Panc1 (cell line): ENCODE measurements at places on chromosomes 12 and 14.

DNA sequence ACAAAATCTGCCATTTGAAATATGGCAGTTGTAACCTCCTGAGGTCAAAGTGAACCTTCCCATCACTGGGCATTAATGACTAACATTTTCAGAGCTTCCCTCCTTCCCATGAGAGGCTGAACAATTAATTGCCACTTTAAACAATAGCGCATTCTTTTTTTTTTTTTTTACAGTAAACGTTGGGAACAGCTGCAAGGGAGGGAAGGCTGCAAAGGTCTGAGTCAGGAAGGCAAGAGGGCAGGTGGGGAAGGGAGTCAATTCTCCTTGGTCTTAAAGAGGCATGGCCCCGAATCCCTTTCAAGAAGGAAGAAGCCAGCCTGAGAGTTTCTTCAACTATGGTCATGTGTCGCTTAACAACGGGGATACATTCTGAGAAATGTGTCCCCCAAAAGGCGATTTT is 41.0 kb upstream of the PLEKHG3 start:
- no peak for DNase-seq

DNA sequence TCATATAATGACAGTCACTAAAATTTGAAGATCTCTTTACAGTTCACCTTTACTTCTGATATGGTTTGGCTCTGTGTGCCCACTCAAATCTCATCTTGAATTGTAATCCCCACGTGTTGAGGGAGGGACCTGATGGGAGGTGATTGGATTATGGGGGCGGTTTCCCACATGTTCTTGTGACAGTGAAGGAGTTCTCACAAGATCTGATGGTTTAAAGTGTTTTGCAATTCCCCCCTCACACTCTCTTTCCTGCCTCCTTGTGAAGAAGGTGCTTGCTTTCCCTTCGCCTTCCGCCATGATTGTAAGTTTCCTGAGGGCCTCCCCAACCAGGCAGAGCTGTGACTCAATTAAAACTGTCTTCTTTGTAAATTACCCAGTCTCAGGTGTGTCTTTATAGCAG is 27.3 kb upstream of the CD9 start:
- no peak for DNase-seq

GRCh38 chr12:91052026-91052425 is 5.8 kb downstream of the KERA start:
- no peak for DNase-seq

DNA sequence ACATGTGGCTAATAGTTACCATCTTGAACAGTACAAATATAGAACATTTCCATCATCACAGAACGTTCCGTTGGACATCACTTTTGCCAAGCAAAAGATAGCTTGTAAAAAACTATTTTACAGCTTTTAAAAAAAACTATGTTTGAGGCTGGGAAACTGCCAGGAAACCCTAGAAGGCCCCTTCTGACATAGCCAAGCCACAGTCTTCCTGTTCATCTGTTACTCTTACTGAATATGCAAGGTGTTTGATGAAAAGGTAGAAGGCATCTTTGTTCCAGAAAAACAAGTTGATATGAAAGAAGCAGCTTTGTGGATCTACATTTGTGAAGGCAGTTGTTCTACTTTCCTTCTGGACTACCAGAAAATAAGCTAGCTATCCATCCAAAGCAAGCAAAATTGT is 23.6 kb upstream of the WNK1 start:
- DNase-seq, result no peak

GRCh38 chr14:70254476-70254961 is 65.8 kb upstream of the SLC8A3 start:
- no peak for DNase-seq

DNA sequence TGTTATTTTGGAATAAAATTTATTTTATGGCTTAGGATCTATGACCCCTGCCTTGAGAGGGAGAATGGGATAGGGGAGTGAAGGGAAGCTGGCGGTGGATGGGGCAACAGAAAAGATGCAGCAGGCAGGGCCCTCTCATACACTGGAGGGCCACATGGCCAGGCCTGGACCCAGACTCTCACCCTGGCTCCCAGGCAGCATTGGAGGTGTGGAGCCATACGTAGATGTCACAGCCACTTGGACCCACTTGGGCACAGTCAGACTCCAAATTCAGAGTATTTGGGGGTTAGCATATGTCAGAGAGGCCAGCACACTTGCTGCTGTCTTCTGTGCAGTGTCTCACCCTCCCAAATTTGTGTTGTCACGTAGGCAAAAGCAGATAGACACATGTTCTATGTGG is 6.5 kb downstream of the NAB2 start:
- no peak for DNase-seq

GRCh38 chr12:1916371-1917171 is 1.9 kb downstream of the CACNA2D4 start:
- no peak for DNase-seq

GRCh38 chr14:36807727-36808126 is 146.1 kb downstream of the PAX9 start:
- no peak for DNase-seq

DNA sequence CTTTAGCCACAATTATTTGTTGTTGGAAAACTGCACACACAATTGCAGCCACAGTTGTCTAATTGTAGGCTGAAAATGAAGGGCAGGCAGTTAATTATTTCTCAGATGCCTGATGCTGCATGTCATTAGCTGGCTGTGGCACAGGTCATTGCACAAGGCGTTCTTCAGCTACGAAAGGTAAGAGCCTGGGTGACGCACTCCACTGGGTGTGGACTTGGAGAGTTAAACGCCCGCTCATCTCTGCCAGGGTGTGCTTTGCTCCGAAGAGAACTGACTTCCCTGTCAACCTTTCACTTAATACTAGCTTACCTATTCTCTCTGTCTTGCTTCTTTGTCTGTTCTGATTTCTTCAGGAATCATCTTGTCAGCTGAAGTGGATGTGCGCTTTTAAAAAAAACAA is 91.4 kb upstream of the CPM start:
- DNase-seq, result no peak

DNA sequence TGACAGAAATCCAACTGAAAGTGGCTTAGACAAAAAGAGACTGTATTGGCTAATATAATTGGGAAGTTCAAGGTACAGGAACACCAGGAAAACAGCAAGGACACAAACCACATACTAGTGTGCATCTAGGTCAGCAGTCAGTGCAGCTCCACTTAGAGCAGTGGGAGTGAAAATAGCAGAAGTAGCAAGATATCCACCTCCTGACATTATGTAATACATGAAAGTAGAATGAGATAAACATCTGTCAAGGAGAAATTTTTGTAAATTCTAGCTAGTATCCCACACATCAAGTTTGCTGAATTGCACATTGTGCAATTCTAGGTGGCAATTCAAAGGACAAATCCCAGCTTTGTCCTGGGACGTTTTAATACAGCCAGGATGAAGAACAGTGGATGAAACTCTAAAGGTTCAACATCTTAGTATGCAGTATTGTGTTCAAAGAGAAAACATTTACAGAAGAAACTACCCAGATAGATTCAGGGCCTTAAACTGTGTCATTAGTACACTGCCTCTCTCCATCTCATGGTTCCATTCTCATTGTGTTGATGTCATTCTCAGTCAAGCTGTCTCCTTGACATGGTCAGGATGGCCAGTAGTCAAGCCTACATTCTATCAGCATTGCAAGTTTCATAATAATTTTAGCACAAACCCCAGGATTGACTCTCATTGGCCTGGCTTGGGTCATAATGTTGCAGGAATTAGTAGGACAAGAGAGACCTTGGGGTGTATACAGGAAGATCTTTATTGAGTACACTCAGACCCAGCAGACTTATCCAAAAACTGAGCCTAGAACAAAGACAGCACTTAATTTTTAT is 56.8 kb downstream of the SDR9C7 start:
- no peak for DNase-seq

DNA sequence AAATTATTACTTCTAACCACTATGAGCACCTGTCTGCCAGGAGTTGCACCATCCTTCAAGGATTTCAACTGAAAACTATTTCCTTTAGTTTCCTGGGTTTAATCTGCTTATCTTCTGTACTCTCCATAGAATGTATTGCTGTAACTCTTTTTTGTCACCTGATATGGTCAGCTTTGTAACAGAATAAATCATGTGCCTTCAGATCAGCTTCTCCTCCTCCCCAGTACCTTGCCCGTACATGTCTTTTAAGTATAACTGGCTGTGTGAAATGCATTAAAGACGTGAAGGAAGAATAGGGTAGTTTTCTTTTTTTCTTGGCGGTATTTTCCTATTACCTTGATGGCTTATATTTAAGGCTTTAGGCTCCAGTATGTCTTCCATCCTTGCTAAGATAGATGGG is 200.3 kb upstream of the NAV3 start:
- DNase-seq, result no peak

GRCh38 chr12:69919495-69919894 is 94.5 kb downstream of the MYRFL start:
- DNase-seq, result no peak

DNA sequence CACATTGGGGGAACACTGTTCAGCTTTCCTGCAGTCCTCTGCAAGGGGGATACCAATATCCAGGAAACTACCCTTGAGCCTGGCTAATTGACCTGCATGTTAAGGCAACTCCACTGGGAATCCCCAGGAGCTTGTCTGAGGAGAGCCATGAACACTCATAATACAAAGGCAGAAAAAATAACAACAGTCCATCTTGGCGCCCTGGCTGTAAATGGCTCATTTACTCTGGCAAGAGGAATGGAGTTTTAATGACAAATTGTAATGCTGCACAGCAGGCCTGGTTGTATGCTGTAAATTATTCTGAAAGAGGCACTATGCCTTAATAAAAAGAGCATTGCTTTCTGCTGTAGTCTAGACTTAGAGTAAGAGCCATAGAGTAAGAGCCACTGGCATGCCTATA is 58.3 kb downstream of the SLC8A3 start:
- no peak for DNase-seq

- no peak for DNase-seq
These were observed 163.5 kb downstream of the KITLG start for GRCh38 chr12:88416786-88417185.

- no peak for DNase-seq
These were observed 151.1 kb downstream of the SAMD4A start for GRCh38 chr14:54718046-54718445.

GRCh38 chr14:91082282-91082681 is 21.8 kb upstream of the RPS6KA5 start:
- DNase-seq, result no peak

DNA sequence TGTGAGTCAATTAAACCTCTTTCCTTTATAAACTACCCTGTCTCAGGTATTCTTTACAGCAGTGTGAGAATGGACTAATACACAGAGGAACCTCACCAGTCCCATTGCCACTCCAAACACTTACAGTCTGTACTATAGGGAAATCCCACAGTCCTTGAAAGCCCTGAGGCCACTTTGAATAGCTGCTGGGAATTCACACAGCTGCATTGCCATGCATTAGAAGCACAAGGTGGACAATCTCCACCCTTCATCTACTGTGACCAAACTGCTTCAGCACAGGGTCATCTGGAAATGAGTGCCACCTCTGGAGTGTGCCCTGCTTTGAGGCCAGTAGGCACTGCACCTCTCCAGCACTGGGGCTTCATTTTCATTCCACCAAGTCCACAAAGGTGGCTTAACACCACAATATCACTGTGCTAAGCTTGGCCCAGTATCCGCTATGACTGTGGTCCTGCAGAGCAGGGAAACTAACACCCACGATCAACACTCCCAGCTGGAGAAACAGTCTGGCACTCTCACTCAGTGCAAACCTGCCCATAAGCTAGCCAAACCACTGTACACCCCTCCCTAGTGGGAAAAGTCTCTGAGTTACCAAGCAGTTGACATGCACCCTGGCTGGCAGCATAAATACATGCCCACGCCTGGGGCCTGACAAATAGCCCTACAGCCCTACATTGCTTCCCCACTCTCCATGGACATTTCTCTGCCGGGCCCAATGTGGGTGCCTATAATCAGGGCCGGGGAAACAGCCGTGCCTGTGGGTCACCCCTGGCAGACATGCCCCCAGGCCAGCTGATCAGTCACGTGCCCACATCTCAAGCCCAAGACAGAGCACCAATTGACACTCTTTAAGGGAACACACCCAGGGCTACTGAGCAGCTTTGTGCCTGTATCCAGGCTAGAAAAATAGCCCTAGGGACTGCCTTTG is 294.3 kb upstream of the MGAT4C start:
- no peak for DNase-seq

DNA sequence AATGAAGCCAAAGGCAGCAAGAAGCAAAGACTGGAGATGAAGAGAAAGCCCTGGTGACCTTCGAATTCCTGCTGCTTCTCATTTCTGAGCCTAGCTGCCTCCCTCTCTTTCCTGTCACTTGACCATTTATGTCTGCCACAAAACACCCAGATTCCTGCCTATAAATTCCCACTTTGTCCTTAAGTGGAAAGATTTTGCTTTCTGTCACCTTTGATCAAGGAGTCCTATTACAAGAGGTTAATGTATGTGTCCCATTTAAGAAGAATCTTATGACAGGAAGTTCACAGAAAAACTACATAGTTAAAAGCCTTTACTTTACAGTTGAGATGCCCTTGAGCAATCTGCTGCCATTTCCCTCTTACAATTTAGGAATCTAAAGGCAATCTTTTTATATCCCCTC is 155.7 kb downstream of the GALC start:
- no peak for DNase-seq

DNA sequence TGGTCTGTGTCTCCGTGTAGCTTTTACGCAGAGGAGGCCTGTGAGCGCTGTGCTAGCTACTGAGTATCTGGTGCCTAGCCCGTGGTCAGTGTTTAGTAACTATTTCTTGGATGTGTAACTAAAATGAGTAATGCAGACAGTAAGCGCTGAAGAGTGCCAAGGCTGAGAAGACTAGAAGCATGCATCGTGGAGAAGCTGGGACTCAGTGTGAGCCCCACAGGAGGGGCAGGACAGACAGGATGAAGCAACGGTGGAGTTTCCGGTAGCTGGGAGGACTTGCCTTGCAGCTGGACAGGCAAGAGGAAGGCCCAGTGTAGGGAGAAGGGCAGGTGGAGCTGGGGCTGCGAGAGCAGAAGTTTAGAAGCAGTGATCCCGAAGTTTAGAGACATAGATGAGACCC is 233.4 kb upstream of the FKBP4 start:
- DNase-seq, result no peak

GRCh38 chr14:30559638-30560091 is 707 bp downstream of the G2E3 start:
- no peak for DNase-seq

DNA sequence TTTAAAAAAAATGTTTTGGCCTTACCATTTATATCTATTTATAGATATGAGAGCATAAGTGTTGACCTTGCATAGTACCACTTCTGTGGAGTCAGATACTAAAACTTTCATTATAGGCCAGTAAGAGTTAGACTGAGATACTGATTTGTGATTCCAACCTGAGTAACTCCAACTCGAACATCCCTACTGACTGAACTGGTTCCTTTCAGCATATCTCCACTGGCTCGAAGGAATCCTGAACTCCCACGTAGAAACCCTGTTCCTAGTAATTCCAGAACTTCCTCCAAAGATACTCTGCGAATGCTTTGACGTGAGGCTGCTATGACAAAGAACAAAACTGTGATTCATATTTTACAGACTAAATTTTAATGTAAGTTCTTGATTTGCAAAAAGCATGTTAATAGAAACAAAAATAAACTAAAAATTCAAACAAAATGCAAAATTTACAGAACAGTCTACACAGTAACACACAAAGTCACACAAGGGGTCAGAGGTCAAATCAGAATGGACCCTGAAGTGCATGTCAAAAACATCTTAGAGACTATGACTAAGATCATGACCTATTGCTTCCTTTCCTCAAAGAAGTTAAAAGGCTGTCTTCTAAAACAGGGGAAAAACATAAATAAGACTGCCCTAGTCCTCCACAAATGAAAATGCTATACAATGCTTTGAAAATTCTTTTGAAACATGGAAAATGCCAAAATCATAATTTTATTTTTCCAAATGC is 31.5 kb downstream of the HEATR5A start:
- DNase-seq, result no peak
